CD4-positive, CD25-positive, alpha-beta regulatory T cell (primary cell): ENCODE measurements at places on chromosomes 1 and 21.

- no peaks in the 10 kb centered on the region for H3K4me1 ChIP-seq
- H3K36me3 ChIP-seq, result no peaks in the 10 kb centered on the region
- no peaks in the 10 kb centered on the region for H3K27me3 ChIP-seq
- DNase-seq, result no peak
- H3K4me3 ChIP-seq, result no peak overlapping the region
Measured at GRCh38 chr1:164843743-164844500, 284.9 kb downstream of the PBX1 start.

- H3K36me3 ChIP-seq, result no peaks in the 10 kb centered on the region
- H3K27ac ChIP-seq, result no peak overlapping the region
Measured at GRCh38 chr1:227185291-227185690, 133.0 kb downstream of the CDC42BPA start.

- H3K27me3 ChIP-seq, result no peaks in the 10 kb centered on the region
- H3K27ac ChIP-seq, result no peak overlapping the region
- no peak overlapping the region for H3K4me3 ChIP-seq
- peaks cover 6% of the 10 kb centered on the region for H3K36me3 ChIP-seq
- no peak for DNase-seq
Measured at GRCh38 chr1:224381880-224382548, 25.3 kb downstream of the CNIH4 start.

- H3K36me3 ChIP-seq, result no peaks in the 10 kb centered on the region
- H3K4me3 ChIP-seq, result no peak overlapping the region
- peaks cover 16% of the 10 kb centered on the region for H3K4me1 ChIP-seq
- no peak overlapping the region for H3K27ac ChIP-seq
- DNase-seq, result no peak
- peaks cover 51% of the 10 kb centered on the region for H3K27me3 ChIP-seq
Measured at GRCh38 chr1:154501423-154502065, 475 bp upstream of the TDRD10 start.

DNA sequence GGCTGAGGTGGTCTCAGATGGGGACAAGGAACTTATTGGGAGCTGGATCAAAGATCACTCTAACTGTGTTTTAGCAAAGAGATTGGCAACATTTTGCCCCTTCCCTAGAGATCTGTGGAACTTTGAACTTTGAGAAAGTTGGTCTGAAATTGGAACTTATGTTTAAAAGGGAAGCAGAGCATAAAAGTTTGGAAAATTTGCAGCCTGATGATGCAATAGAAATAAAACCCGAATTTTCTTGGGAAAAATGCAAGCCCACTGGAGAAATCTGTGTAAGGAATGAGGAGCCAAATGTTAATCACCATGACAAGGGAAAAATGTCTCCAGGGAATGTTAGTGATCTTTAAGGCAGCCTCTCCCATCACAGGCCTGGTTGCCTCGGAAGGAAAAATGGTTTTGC is 17.2 kb downstream of the CFH start:
- H3K4me3 ChIP-seq, result no peak overlapping the region
- no peaks in the 10 kb centered on the region for H3K4me1 ChIP-seq
- H3K36me3 ChIP-seq, result no peaks in the 10 kb centered on the region
- no peak overlapping the region for H3K27ac ChIP-seq
- DNase-seq, result no peak
- H3K27me3 ChIP-seq, result no peaks in the 10 kb centered on the region

- H3K4me1 ChIP-seq, result no peaks in the 10 kb centered on the region
- peaks cover 32% of the 10 kb centered on the region for H3K36me3 ChIP-seq
- H3K27ac ChIP-seq, result no peak overlapping the region
- H3K4me3 ChIP-seq, result no peak overlapping the region
Measured at GRCh38 chr1:149972547-149972946, 35.9 kb upstream of the MTMR11 start.

DNA sequence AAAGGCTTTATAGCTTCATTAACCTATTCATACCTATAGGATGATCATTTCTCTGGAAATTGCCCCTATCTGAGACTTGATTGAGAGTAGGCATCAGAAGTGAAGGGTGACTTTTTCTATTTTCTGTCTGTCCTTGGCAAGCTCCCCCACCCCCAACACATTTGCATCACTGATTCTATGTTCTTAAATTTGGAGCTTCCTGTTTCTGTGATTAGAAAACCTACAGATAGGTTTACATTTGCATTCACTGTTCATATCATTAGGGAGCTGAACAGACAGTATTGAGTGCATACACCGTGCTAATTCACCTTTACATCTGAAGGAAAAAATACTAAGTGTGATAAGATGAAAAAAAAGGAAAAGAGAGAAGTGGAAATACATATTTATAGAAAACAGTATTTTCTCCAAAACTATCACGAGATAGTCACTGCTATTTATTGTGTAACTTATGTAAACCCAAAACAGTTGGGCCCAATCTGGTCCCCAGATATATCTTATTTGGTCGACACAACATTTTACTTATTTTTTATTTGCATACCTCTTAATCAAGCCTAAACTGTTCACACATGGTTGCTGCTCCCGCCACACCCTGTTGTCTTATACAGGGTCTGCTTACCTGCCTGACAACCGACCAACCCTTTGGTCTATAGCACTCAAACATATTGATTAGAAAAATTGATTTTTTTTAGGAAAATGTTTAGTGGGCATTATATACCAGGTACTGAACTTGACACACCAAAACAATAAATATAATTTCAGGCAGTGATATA is 218.8 kb downstream of the NTNG1 start:
- H3K4me1 ChIP-seq, result no peaks in the 10 kb centered on the region
- H3K27ac ChIP-seq, result no peak overlapping the region
- DNase-seq, result no peak
- H3K36me3 ChIP-seq, result no peaks in the 10 kb centered on the region
- H3K27me3 ChIP-seq, result no peaks in the 10 kb centered on the region
- no peak overlapping the region for H3K4me3 ChIP-seq

DNA sequence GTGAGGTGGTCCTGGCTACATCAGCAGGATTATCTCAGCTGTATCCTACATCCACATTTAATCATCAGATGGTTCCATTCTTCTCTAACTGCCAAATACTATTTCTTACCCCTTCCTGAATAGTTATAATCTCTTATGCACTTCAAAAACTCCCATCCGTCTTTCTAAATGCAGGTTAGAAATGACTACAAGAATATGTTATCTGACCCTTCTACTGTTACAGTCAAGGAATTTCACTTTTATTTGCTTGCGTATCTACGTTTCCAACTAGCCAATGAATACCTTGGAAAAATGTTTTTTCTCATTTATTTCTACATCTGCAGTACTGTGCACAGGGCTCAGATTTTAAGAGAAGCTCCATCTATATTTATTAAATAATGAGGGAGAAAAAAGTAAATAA is 709.9 kb downstream of the KCNT2 start:
- H3K27me3 ChIP-seq, result no peaks in the 10 kb centered on the region
- no peaks in the 10 kb centered on the region for H3K4me1 ChIP-seq
- H3K27ac ChIP-seq, result no peak overlapping the region
- no peak for DNase-seq
- no peak overlapping the region for H3K4me3 ChIP-seq

GRCh38 chr1:96558635-96559034 is 162.9 kb upstream of the PTBP2 start:
- H3K27me3 ChIP-seq, result no peaks in the 10 kb centered on the region
- H3K4me1 ChIP-seq, result no peaks in the 10 kb centered on the region
- no peak overlapping the region for H3K27ac ChIP-seq
- H3K36me3 ChIP-seq, result no peaks in the 10 kb centered on the region

DNA sequence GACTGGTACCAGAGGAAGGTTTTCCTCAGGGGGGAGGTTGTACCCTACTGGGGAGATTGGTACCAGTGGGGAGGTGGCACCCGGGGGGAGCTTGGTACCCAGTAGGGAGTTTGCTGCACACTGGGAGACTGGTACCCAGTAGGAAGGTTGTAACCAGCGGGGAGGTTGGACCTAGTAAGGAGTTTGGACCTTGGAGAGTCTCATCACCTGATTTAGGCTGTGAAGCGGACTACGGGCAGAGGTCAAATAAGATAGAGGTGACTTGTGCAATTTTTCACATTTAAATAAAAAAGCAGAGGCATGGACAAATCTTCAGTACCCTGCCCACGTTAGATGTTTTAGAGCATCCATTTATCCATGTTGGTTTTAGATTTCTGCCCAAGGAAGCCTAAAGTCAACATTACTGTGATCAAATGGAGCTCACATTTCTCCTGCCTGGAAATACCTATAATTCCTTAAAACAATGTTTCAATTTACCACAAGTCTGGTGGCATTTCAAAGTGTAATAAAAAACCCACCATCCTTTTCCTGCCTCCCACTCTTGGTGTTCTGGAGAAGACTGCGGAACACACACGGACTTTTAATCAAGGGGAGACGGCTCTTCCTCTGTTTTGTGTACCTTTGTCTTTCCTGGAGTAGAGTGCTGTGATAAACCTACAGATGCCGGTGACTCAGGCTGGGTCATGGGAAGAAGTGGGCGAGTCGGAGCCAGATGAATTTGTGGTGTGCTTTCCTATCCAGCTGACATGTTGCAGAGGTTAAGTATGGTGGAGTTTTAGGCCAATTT is 36.2 kb upstream of the MRPS6 start:
- H3K27ac ChIP-seq, result no peak overlapping the region
- no peak overlapping the region for H3K4me3 ChIP-seq
- no peaks in the 10 kb centered on the region for H3K27me3 ChIP-seq
- DNase-seq, result no peak
- no peaks in the 10 kb centered on the region for H3K4me1 ChIP-seq

DNA sequence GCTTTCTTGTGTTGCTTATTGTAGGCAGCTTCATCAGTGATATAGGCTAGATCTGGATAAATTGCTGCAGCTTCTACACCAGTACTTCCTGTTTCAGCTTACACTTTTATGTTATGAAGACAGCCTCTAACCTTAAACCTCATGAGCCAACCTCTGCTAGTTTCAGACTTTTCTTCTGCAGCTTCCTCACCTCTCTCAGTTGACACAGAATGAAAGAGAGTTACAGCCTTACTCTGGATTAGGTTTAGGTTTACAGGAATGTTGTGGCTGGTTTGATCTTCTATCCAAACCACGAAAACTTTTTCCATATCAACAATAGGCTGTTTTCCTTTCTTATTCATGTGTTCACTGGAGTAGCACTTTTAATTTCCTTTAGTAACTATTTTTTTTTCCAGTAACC is 76.9 kb upstream of the RNPC3 start:
- H3K4me3 ChIP-seq, result no peak overlapping the region
- DNase-seq, result no peak
- H3K27ac ChIP-seq, result no peak overlapping the region
- no peaks in the 10 kb centered on the region for H3K27me3 ChIP-seq

GRCh38 chr1:1989789-1990188 is 13.8 kb downstream of the CFAP74 start:
- peaks cover 2% of the 10 kb centered on the region for H3K27me3 ChIP-seq
- no peaks in the 10 kb centered on the region for H3K4me1 ChIP-seq
- H3K4me3 ChIP-seq, result no peak overlapping the region

GRCh38 chr21:44513389-44514217 is 26.4 kb downstream of the KRTAP10-1 start:
- no peak overlapping the region for H3K27ac ChIP-seq
- H3K4me3 ChIP-seq, result no peak overlapping the region
- no peaks in the 10 kb centered on the region for H3K27me3 ChIP-seq
- H3K4me1 ChIP-seq, result peaks cover 9% of the 10 kb centered on the region
- DNase-seq, result no peak

DNA sequence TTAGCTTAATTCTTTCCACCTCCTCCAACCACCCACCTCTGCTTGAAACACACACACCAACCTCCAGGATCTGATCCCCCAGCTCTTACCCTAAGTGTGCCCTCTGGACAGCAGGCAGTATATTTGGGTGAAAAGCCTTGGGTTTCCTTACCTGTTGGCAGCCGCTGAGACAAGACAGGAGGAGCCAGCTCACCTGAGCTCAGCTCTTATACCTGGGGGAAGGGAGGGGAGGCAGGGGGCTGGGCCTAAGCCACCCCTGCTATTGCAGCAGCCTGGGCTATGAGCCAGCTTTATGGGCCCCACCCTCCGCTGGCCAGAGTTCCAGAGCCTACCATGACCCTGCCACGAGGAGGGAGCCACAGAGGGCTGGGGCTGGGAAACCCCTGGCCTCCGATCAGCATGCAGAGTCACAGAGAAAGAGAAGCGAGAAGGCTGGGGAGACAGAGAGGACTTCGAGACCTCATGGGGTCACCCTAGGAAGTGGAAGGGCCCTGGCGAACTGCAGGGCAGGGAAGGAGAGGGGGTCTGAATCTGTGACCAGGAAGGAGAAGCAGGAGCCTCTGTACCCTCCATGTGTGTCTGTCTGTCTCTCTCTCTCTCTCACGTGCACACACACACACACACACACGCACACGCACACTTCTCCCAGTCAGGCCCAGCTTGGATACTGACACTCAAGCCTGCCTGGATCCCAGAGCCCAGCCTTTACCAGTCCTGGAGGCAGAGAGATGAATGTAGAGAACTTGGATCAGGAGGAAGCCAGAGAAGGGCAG is at the start of gene S100A14:
S100A14 (minus strand) TSS at position 182 of the 773 bp plus-strand sequence. CDS start 467 bp downstream, outside the sequence.
- no peak within 1 kb of the TSS for H3K4me3 ChIP-seq
- no peaks in the 10 kb centered on the region for H3K27me3 ChIP-seq
- no peaks in the 10 kb centered on the region for H3K4me1 ChIP-seq
- DNase-seq, result no peak
- H3K36me3 ChIP-seq, result no peaks in the 10 kb centered on the region
- H3K27ac ChIP-seq, result no peak within 1 kb of the TSS

DNA sequence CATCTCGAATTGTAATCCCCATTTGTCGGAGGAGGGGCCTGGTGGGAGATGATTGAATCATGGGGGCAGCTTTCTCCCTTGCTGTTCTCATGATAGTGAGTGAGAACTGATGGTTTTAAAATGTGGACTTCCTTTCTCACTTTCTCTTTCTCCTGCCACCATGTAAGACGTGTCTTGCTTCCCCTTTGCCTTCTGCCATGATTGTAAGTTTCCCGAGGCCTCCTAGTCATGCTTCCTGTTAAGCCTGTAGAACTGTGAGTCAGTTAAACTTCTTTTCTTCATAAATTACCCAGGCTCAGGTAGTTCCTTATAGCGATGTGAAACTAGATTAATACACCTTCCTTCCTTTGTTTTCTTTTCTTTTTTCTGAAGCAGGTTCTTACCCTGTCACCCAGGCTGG is 13.9 kb downstream of the DNAJC6 start:
- no peak overlapping the region for H3K4me3 ChIP-seq
- DNase-seq, result no peak
- H3K27ac ChIP-seq, result no peak overlapping the region

DNA sequence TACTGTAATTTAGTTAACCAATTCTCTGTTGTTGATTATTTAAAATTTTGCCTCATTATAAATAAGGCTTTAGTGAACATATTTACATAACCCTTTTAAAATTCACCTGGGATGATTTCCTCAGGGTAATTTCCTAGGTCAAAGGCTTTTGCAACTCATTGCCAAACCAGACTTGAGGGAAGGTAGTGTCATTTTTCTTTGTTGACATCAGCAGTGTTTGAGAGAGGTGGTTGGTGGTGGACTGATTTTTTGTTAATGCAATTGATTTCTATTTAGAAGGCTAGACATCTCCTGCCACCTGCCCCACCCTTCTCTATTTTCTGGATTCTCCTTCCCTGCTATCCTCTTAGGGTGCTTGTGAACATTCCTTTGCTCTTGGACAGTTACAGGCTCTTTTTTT is 116.8 kb downstream of the HHAT start:
- H3K4me1 ChIP-seq, result no peaks in the 10 kb centered on the region
- DNase-seq, result no peak
- H3K36me3 ChIP-seq, result no peaks in the 10 kb centered on the region
- no peaks in the 10 kb centered on the region for H3K27me3 ChIP-seq
